ENCODE measurements at places on chromosomes 7 and 10.

GRCh38 chr7:77565917-77566316 is 28.8 kb downstream of the PTPN12 start:
- no peak for DNase-seq

DNA sequence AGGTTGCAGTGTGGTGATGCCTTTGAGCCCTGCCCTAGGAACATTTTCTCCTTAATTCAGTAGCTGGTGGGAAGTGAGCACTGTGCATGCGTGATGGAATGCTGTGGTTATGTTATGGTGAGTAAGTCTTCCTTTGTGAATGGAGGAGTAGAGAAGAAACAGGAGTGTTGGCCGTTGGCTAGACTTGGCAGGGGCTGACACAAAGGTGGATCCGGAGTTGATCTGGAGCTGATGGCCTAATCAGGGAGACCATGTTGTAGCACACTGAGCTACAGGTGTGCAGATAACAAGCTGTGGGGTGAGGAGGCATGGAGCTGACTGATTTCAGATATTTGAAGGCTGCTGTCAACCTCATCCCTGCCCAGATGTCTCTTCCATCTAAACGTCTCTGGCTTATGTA is 122.3 kb downstream of the CNNM2 start:
- DNase-seq = no peak

GRCh38 chr7:40833191-40833887 is 698.5 kb downstream of the SUGCT start:
- no peak for DNase-seq

GRCh38 chr10:93710333-93710909 is 8.0 kb upstream of the FRA10AC1 start:
- no peak for DNase-seq

DNA sequence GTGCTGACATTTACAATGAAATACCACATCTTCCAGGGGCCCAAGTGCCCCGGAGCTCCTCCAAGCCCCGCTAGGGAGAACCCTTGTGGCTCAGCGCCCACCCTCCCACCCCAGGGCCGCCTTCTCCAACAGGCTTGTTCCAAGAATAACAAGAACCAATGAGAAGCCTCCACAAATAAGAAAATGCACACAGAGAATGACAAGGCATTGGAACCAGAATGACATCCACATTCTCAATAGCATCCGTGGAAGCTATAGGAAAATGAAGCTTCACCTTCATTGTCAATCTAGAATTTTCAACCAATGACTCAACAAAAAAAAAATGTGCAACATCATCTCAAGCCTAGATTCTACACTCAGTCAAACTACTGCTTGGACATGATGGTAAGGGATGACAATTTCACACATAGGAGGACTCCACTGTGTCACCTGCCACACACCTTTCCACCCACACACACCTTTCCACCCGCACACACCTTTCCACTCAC is 50.4 kb upstream of the PPP2R2D start:
- DNase-seq = no peak

- no peak for DNase-seq
Observed at GRCh38 chr7:44147026-44147991, 6.2 kb upstream of the MYL7 start.

- DNase-seq = no peak
Observed at GRCh38 chr7:92751902-92752901, 84.2 kb downstream of the CDK6 start.
